ENCODE measurements at places on chromosomes 3 and 15. TPM values are rescaled to one million over a fixed set of nuclear protein-coding genes. Genes with fewer than 3 reads are reported as not detected.

The CLRN1 gene
- total RNA-seq, result not detected

The VWA5B2 gene
- total RNA-seq, result not detected

The C15orf39 gene
- 47.0 TPM for total RNA-seq

The CD200R1 gene
- total RNA-seq, result 8.8 TPM

The TMEM158 gene
- total RNA-seq, result 0.55 TPM

All from activated CD4-positive, alpha-beta T cell treated with anti-CD3 and anti-CD28 coated beads, Interleukin-2, amount 10 ng/mL, durations not matched to agents 7 days and 5 days (primary cell).